Naive thymus-derived CD4-positive, alpha-beta T cell (primary cell): ENCODE measurements at places on chromosomes 11 and 22. TPM values are rescaled to one million over a fixed set of nuclear protein-coding genes. Genes with fewer than 3 reads are reported as not detected.
A peak's percentile ranks its signal among the peaks of the same experiment; 100 is the strongest.

DNA sequence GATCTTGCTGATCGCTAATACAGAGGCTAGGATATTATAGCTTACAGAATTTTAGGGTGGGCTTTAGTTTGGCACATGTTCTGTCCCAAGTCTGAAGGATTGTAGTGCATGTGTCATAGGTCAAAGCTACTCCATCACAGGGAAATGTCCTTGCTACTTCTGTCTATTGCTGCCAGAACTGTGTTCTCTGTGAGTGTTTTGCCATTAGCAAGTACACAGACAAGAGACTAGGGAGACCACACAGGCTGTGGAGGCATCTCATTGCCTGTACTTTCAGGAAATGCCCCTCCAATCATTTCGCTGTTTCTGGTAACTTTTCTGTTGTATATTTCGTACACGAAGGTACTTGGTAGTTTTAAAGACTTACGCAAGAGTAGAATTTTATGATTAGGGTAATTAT lies 25.5 kb upstream of the RAG2 start:
- no peak overlapping the region for H3K27ac ChIP-seq
- no peak for DNase-seq
- H3K36me3 ChIP-seq = no peaks in the 10 kb centered on the region
- no peaks in the 10 kb centered on the region for H3K4me1 ChIP-seq
- H3K27me3 ChIP-seq = no peaks in the 10 kb centered on the region
- no peak overlapping the region for H3K4me3 ChIP-seq

- H3K4me1 ChIP-seq = peaks cover 20% of the 10 kb centered on the region
- no peaks in the 10 kb centered on the region for H3K27me3 ChIP-seq
- H3K27ac ChIP-seq = peak overlapping the region; percentile 94
- DNase-seq = no peak
These were observed 995 bp downstream of the TMEM134 start for GRCh38 chr11:67468056-67468455.

DNA sequence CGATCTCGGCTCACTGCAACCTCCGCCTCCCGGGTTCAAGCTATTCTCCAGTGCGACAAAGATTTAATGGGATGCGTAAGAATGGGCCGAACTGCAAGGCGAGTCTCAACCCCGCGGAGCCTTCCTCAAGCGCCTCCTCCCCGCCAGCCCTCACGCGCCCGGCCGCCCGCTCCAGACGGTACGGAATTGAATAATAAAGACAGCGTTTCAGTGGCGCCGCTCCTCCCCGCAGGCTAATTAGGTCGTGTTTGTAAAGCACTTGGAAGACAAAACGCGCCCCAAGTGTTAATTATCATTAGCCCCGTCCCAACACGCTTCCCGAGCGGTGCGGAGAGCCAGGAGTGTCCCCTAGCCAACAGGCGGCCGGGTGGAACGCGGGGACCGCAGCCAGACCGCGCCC lies 192.0 kb downstream of the BUD13 start:
- no peak overlapping the region for H3K27ac ChIP-seq
- H3K36me3 ChIP-seq = no peaks in the 10 kb centered on the region
- no peak for DNase-seq
- no peaks in the 10 kb centered on the region for H3K4me1 ChIP-seq
- no peak overlapping the region for H3K4me3 ChIP-seq
- no peaks in the 10 kb centered on the region for H3K27me3 ChIP-seq

DNA sequence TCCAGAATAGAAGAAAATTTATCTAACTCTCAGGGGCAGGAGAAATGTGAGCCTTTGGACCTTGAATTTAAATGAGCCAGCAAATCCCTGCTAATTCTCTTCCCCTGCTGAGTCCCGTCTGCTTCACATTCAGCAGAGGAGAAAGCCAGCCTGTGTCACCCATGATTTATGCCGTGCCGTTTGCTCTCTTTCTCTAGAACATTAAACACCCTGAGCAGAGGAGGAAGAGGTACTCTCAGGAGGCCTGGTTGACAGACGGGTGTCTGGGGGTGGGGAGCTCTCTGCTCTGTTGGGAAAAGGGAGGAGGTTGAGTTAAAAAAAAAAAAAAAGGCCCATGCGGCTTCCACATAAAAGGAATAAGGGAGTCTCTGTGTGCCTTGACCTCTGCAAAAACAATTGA lies 11.3 kb upstream of the MTMR3 start:
- H3K27ac ChIP-seq = no peak overlapping the region
- H3K4me3 ChIP-seq = no peak overlapping the region
- H3K27me3 ChIP-seq = no peaks in the 10 kb centered on the region
- H3K4me1 ChIP-seq = no peaks in the 10 kb centered on the region

CTNND1 gene
- 9.3 and 10.4 TPM in 2 replicates for total RNA-seq

- H3K27ac ChIP-seq = no peak overlapping the region
- no peaks in the 10 kb centered on the region for H3K27me3 ChIP-seq
- no peak overlapping the region for H3K4me3 ChIP-seq
- H3K4me1 ChIP-seq = no peaks in the 10 kb centered on the region
- H3K36me3 ChIP-seq = no peaks in the 10 kb centered on the region
- DNase-seq = no peak
These were observed 11.7 kb upstream of the RBMXL2 start for GRCh38 chr11:7077101-7077500.

DNA sequence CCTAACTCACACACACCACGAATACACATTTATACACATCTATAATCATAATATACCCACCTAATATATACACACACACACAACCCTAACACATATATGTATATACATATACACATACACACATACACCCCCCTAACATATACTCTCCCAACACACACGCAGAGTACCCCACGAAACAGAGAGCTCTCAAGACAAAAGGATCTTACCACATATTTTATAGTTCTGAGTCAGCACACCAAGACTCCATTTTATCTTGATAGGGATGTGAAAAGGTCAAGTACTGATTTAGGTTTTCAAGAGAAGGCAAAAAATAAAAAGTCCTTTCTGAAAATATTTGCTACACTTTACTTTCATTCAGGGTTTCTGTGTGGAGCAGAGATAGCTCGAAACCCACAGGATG lies 1207.2 kb downstream of the LRRC4C start:
- no peaks in the 10 kb centered on the region for H3K27me3 ChIP-seq
- no peak overlapping the region for H3K4me3 ChIP-seq
- DNase-seq = no peak
- no peaks in the 10 kb centered on the region for H3K4me1 ChIP-seq
- H3K36me3 ChIP-seq = no peaks in the 10 kb centered on the region

TTC36 gene
- total RNA-seq = 0.64 and 0.87 TPM in 2 replicates

DNA sequence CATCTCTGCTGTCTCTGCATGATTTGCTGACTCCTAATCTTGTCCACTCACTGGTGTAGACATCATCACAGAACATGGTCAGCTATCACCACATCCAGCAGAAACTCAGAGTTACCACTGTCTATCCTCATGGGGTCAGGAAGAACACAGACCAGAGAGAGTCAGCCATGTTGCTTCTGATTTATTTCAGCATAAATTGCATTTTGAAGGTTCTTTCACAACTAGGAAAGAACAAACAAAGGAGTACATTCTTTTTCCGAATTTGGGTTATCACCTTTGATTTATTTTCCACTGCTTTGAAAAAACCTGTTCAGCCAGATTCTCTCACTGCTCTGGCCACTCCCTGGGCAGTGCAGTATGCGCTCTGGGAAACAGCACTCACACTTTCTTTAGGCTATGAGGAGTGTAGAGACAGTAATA lies 172.0 kb upstream of the MTMR2 start:
- no peak overlapping the region for H3K4me3 ChIP-seq
- H3K27me3 ChIP-seq = no peaks in the 10 kb centered on the region
- no peaks in the 10 kb centered on the region for H3K4me1 ChIP-seq

GRCh38 chr22:22558071-22558971 lies 744 bp downstream of the PRAME start:
- H3K36me3 ChIP-seq = no peaks in the 10 kb centered on the region
- H3K27ac ChIP-seq = peak overlapping the region; percentile 27
- no peak overlapping the region for H3K4me3 ChIP-seq

DNA sequence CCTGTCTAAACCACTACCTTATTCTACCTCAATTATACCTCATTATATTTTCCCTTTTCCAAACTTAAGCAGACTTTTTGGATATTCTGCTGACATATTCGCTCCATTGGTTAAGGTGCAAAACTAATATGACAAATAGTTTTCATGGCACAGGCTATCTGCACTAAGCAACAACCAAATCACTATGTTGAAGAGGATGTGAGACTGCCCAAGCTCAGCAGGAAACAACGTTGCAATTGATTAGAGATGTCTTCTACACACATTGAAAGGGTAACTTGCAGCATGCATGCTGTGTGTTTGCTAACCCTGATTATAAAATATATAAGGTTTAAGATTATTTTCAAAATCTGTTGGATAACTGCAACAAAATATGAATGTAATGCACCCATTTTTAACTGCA lies 61.6 kb downstream of the STK33 start:
- H3K36me3 ChIP-seq = no peaks in the 10 kb centered on the region
- no peaks in the 10 kb centered on the region for H3K27me3 ChIP-seq
- no peak for DNase-seq
- H3K4me3 ChIP-seq = no peak overlapping the region

RABL2B gene
- 39.5 and 40.8 TPM in 2 replicates for total RNA-seq

- H3K36me3 ChIP-seq = no peaks in the 10 kb centered on the region
- no peak overlapping the region for H3K27ac ChIP-seq
- H3K4me1 ChIP-seq = no peaks in the 10 kb centered on the region
- no peaks in the 10 kb centered on the region for H3K27me3 ChIP-seq
- DNase-seq = no peak
These were observed 14.1 kb upstream of the HTR3A start for GRCh38 chr11:113960702-113961330.

GRCh38 chr22:36737776-36738175 lies 34.2 kb upstream of the CACNG2 start:
- no peak for DNase-seq
- H3K4me1 ChIP-seq = no peaks in the 10 kb centered on the region
- no peaks in the 10 kb centered on the region for H3K36me3 ChIP-seq
- H3K27me3 ChIP-seq = no peaks in the 10 kb centered on the region
- H3K27ac ChIP-seq = no peak overlapping the region

- no peak for DNase-seq
- no peaks in the 10 kb centered on the region for H3K27me3 ChIP-seq
- no peaks in the 10 kb centered on the region for H3K4me1 ChIP-seq
- H3K27ac ChIP-seq = no peak overlapping the region
These were observed 31.9 kb downstream of the POU2AF1 start for GRCh38 chr11:111347002-111347722.

GRCh38 chr11:66956689-66957290 lies 1.4 kb downstream of the PC start:
- H3K36me3 ChIP-seq = peaks cover 5% of the 10 kb centered on the region
- H3K27ac ChIP-seq = peak overlapping the region; percentile 4
- H3K4me1 ChIP-seq = peaks cover 19% of the 10 kb centered on the region
- DNase-seq = no peak
- H3K4me3 ChIP-seq = no peak overlapping the region

OR4D5 gene
- not detected for total RNA-seq

SCUBE1 gene
- total RNA-seq = not detected

- no peaks in the 10 kb centered on the region for H3K36me3 ChIP-seq
- no peaks in the 10 kb centered on the region for H3K27me3 ChIP-seq
- no peaks in the 10 kb centered on the region for H3K4me1 ChIP-seq
- H3K4me3 ChIP-seq = no peak overlapping the region
- no peak for DNase-seq
- no peak overlapping the region for H3K27ac ChIP-seq
These were observed 403.7 kb upstream of the SYN3 start for GRCh38 chr22:33461698-33462434.

DNA sequence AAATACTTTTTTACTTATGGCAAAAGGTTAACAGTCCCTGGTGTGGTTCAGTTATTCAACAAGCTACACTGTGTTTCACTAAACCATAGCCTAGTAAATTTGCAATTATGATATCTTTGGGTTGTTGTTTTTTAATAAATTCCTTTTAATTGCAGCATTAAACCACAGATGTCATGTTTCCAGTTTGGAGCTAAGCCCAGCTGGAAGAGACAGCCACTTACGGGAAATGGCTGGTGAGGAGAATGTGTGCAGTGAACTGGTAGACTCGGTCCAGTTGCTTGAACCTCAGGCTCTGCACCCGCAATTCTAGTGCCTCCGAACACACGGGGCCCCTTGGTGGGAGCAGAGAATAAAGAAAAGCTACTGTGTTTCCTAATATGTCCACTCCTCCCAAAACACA lies 70.8 kb downstream of the WNT11 start:
- no peak overlapping the region for H3K27ac ChIP-seq
- H3K4me1 ChIP-seq = peaks cover 20% of the 10 kb centered on the region
- no peak for DNase-seq
- no peaks in the 10 kb centered on the region for H3K27me3 ChIP-seq
- no peak overlapping the region for H3K4me3 ChIP-seq

GRCh38 chr11:2138431-2139122 lies 612 bp downstream of the IGF2 start:
- no peak overlapping the region for H3K27ac ChIP-seq
- H3K4me3 ChIP-seq = no peak overlapping the region

MLC1 gene
- not detected for total RNA-seq

DNA sequence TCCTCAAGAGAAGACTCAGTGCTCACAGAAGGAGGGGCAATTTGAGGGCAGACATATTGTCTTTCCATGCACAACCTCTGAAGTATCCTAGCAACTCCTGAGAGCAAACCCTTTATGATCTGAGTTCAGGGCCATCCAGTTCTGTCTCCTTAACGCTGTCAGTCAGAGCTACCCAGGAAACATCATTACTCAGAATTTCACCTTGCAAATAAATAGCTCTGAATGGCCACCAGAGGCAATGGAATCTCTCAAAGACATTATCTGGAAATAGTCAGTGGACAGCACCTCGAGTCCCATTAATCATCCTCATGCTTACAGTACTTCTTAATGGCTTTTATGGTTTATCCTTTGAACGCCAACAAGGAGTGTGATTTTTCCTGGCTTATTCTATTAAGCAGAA lies 656.1 kb downstream of the OPCML start:
- H3K27me3 ChIP-seq = no peaks in the 10 kb centered on the region
- no peak for DNase-seq
- H3K36me3 ChIP-seq = no peaks in the 10 kb centered on the region
- no peak overlapping the region for H3K4me3 ChIP-seq
- H3K4me1 ChIP-seq = no peaks in the 10 kb centered on the region

- no peaks in the 10 kb centered on the region for H3K27me3 ChIP-seq
- no peaks in the 10 kb centered on the region for H3K36me3 ChIP-seq
- H3K4me1 ChIP-seq = no peaks in the 10 kb centered on the region
- no peak for DNase-seq
These were observed 262.1 kb downstream of the DDX10 start for GRCh38 chr11:108926841-108927577.

GRCh38 chr22:28903729-28904128 lies 20.4 kb downstream of the ZNRF3 start:
- H3K4me1 ChIP-seq = peaks cover 7% of the 10 kb centered on the region
- H3K4me3 ChIP-seq = no peak overlapping the region
- H3K27ac ChIP-seq = no peak overlapping the region
- H3K27me3 ChIP-seq = no peaks in the 10 kb centered on the region
- no peak for DNase-seq
- no peaks in the 10 kb centered on the region for H3K36me3 ChIP-seq

DNA sequence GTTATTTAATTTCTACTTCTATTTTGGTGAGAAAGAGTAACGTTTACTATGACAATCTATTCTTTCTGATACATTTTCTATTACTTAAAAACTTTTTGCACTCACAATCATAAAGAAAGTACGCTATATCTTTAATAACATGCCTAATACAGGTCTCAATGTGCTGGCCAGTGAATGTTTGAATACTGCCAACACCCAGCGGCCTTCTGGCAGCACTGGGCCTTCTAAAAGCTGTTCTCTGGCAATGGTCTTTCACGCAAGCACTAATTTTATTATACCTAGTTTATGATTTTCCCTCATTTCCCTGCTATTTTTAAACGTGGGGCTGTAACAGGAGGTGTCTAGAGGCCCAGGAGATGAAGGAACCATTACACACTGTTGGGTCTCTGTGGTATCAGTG lies 349.8 kb upstream of the PITPNB start:
- no peaks in the 10 kb centered on the region for H3K4me1 ChIP-seq
- DNase-seq = no peak
- no peak overlapping the region for H3K27ac ChIP-seq
- H3K4me3 ChIP-seq = no peak overlapping the region
- H3K27me3 ChIP-seq = no peaks in the 10 kb centered on the region
